Fibroblast of skin of left biceps (primary cell): ENCODE measurements at places on chromosomes 16 and 17.

- DNase-seq, result no peak
Measured at GRCh38 chr17:57665696-57666095, 79.4 kb downstream of the CCDC182 start.

DNA sequence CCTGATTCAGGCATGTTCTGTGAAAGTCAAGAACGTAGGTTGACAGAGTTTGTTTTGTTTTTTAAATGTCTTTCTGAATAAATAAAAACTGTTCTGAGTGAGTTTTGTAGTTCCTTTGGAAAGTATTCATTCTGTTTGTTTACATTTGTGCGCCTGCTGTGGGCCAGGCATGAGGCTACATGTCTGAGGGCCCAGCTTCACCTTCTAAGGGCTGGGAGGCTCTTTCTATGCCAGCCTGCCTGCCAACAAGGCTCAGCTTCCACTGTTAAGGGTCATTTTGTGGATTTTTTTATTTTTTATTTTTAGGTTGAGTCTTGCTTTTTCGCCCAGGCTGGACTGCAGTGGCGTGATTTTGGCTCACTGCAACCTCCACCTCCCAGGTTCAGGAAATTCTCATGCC lies 6.1 kb downstream of the WWOX start:
- DNase-seq, result no peak

- no peak for DNase-seq
Measured at GRCh38 chr17:61657338-61657737, 66.3 kb upstream of the NACA2 start.

GRCh38 chr17:70017941-70018340 lies 57.1 kb upstream of the KCNJ16 start:
- no peak for DNase-seq

DNA sequence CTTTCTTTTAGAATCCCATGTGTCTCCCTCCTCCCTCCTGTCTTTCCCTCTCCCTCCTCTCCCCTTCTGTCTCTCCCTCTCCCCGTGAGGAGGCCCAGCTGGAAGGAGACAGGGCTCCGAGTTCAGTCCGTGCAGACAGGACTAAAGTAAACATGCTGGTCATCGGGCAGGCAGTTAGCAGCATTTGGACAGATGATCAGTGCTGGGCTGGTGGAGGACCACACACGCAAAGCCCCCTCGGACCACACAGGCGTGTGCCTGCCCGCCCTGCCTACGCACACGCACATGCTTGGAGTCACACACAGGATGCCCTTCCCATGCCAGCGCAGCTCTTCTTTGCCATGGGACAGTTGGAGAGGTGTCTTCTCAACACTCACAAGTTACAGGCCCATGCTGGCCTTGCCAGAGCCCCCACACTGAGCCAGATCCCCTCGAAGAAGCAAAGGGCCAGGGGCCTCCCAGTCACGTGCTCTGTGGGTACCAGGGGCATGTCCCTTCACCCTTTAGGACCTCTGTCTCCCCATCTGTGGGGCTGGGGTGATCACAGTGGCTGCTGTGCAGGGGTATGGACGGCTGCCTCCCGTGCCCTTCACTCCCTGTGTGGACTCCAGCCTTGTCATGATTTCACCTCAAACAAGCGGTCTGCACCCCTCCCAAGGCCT lies 215.7 kb upstream of the FOXF1 start:
- no peak for DNase-seq

GRCh38 chr16:3389663-3390338 lies 11.0 kb downstream of the ZSCAN32 start:
- DNase-seq, result no peak

DNA sequence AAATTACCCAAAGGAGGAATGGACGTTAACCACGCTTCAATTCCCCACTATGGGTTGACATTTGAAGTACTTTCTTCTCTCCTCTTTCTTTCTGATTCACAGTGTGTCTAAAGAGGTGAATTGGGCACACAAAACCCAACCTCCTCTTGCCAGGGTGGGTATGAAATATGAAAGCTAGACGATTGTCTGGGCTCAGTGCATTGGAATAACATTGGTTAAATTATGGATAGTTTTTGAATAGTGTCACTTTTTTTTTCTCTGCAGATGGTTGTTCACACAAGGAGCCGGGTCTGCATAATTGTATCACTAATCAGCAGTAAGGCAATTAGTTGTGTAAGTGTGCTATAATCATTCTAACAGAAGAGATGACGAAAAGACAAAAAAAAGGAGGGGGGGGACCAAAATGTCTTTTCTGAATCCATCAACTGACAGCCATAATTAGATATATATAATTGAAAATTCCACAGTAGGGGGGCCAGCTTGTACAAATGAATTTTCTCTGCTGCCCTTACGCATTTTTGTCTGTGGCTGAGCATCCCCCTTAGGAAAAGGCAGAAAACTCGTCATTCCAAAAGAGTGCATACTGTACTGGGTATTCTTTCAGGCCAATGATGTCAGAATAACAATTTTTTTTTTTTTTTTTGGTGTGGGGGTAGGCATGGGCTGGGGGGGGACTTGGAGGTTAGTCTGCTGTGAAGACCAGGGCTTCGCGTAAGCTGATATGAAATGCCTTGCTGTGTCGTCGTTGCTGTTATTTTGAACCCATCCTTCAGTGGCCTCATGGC lies 307.5 kb upstream of the SALL1 start:
- DNase-seq, result no peak

DNA sequence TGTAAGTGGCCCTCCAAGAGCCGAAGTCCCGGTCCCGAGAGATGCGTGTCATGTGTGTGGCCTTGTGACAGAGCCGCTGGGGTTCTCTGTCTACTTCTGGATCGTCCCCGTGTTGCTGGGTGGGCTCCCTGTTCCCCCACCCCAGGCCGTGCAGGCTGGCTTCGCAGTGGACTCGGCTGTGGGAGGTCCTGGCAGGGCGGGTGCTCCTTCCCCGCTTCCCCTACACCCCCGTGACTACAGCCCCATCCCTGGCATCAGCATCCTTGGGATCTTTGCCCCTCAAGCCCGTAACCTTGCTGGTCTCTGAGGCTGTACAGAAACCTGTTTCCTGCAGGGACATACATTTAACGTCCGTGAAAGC lies 136.3 kb downstream of the BANP start:
- no peak for DNase-seq

DNA sequence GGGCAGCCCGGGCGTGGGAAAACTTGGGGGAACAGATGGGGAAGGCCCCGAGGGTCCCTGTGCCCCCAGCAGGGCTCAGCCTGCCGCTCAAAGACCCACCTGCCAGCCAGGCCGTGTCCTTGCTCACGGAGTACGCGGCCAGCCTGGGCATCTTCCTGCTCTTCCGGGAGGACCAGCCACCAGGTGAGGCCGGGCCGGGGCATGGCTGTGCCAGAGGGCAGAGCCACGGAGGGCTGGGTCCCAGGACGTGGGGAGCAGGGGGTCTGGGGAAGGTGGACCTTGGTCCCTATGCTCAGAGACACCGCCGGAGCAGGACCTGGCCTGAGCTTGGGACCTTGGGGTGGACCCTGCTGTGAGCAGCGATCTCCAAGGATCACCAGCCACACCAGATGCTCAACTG lies 509 bp downstream of the ADAD2 start:
- DNase-seq, result no peak

- no peak for DNase-seq
Measured at GRCh38 chr17:50538549-50539410, 6.2 kb downstream of the EPN3 start.

DNA sequence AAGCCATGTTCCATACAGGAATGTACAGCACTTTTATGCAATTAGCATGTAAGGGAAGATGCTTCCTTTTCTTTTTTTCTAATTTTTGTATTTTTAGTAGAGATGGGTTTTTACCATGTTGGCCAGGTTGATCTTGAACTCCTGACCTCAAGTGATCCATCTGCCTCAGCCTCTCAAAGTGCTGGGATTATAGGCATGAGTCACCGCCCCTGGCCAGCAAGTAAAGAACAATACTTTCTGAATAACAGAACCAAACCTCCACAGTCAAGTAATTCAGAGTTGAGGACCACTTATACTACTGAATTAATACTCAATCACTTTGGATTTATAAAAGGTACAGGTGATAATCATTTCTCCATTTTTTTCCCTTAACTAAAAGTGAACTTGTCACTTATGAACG lies 13.0 kb downstream of the C16orf87 start:
- no peak for DNase-seq

GRCh38 chr17:39605492-39606433 lies 2.0 kb downstream of the NEUROD2 start:
- DNase-seq, result no peak

DNA sequence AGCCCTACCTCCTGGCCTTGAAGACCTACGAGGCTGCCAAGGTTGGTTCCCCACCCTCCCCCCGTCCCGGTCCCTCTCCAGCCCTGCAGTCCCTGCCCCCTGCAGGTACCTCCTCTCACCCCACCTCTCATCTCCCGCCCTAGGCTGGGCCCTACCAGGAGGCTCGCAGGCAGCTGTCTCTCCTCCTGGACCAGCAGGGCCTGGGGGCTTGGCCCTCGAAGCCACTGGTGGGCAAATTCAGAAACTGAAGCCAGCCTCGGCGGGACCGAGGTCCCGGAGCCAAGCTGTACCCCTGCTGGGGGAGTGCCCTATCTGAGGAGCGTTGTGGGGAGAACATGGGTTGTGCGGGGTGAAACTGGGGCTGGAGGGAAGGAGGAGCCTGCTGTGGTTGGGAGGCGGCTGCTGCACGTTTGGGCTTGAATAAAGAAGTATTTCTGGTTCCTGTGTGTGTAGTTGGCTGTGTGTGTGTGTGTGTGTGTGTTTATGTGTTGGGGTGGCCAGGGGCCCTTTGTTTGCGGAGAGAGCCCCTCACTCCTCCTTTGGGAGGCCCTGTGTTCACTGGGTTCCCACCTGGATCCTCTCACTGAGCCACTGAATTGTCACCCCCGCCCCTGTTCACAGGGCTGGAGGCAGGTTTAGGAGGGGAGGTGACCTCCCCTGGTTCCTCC lies 5.9 kb downstream of the ADAD2 start:
- DNase-seq, result no peak

GRCh38 chr16:88830258-88830657 lies 18.5 kb upstream of the APRT start:
- no peak for DNase-seq

- DNase-seq, result no peak
Measured at GRCh38 chr16:764184-764750, 3.7 kb downstream of the MSLN start.
